MG63 (cell line): ENCODE measurements at places on chromosomes 3 and 15.

DNA sequence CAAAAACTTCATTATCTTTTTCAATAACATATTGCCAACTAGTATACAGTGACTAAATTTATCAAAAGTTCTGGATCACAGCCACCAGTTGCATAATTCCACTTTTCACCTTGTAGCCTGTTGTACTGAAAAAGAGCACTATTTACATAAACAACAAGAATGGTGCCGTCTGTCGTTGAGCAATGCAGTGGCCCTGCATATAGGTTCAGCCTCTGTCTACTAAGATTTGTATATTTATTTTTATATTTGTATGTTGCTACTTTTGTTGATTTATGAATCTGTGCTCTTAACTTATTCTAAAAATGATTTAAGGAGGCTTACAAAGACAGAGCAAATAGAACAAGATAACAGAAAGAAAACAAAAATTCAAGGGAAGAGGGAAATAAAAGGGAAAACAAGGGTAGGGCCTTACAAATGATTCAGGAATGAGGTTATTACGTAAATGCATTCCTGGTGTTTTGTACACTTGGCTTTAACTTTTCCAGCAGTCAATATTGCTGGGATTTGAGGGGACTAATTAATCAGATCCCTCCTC, 257.6 kb upstream of the STT3B start:
- DNase-seq: no peak

GRCh38 chr3:100984308-100984707, 8.9 kb downstream of the ABI3BP start:
- DNase-seq: no peak

DNA sequence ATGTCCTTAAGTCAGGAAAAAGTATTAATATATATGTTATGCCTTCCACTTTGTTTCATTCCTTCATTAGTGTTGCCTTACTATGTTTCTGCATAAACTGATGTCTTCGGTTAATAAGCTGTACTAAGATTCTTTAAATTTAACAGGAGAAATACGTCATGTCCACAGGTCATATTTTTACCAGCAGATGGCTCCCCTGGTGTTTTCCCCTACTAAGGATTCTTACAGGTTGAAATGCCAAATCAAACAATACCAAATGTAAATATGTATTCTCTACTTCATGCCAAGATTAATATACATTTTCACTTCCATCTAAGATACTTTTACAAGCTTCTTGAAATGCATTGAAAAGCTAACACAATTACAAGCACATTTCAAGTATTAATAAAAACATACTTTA, 1602.1 kb downstream of the SI start:
- no peak for DNase-seq

- peak; percentile 44 for DNase-seq
Observed at GRCh38 chr3:31980530-31981205, 394 bp downstream of the OSBPL10 start.

GRCh38 chr3:151558661-151559060, 97.8 kb upstream of the IGSF10 start:
- peak; percentile 43 for DNase-seq
